ENCODE measurements at places on chromosomes 2 and 18.

GRCh38 chr2:36773947-36774346, 77.4 kb downstream of the VIT start:
- no peak for DNase-seq

GRCh38 chr2:161842736-161843433, 218.7 kb downstream of the SLC4A10 start:
- no peak for DNase-seq

DNA sequence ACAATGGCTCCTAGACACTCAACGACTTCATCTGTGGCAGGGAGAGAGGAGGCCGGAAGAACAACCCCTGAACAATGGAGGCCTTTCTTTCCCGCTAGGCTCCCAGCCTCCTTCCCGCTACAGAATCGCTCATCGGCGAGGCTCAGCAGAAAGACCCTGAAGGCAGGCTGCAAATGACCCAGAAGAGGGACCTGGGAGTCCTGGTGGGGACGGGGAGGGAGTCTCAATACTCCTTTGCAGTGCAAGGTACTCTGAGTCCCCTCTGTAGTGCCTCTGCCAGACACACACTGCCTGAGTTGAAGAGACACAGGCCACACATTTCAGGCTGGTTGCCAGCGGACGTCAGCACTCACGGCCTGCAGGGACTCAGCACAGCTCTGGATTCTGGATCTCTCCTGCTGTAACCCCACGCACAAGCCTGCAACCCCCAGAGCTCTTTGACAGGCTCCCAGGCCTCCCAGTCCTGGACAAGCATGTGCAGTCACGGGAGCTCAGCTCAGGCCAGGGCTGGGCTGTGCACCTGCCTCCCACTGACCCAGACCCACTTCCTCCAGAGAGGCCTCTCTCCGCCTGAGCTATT, 6.1 kb downstream of the GPR17 start:
- no peak for DNase-seq

DNA sequence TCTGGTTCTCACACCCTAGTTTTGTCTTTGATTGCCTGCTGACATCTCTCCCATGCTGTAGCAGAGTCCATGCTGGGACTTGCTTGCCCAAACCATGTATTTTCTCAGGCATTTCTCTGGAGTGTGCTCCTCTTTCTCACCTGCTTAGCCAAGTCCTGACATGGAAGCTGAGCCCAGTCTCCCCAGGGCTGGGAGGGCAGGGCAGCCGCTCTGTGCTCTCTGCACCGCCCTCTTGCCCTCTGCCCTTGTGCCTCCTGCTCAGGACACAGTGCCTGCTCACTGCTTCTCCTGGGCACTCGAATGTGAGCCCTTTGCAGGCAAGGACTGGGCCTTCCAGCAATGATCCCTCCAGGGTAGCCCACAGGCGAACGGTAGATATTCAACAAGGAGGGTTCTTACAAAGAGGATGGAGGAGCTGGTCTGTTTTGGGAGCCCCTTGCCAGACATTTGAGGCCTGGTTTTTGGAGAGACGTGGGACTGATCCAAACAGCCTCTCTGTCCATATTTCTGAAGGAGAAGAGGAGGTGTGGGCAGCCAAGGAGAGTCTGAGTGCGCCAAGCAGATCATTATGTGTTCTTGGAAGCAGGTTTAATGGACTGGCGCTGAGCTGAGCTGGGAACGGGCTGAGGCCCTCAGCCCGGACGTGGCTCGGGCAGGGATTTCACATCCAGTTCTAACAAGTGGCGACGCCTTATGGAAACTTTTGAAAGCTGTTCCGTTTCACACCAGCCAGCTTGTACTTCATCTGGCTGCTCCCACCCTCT, 4.0 kb downstream of the SLC14A2 start:
- no peak for DNase-seq

DNA sequence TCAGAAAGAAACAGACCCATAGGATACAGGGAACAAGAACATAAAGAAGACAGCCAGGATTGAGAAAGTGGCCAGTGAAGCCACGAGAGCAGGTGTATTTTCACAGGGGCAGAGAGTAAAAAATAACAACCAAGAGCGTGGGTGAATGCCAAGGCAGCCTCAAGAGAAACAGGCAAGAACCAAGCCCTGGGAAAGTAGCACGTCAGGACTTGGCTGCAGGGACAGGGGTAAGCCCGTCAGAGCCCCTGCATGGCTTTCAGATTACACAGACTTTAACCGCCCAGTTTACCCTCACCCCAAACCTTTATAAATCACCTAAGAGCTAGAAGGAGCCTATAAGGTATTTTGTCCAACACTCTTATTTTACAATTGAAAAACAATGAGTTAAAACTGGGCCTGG, 43.7 kb downstream of the ARL4C start:
- DNase-seq: no peak

- DNase-seq: no peak
Measured at GRCh38 chr18:70578480-70578879, 289.6 kb downstream of the SOCS6 start.

DNA sequence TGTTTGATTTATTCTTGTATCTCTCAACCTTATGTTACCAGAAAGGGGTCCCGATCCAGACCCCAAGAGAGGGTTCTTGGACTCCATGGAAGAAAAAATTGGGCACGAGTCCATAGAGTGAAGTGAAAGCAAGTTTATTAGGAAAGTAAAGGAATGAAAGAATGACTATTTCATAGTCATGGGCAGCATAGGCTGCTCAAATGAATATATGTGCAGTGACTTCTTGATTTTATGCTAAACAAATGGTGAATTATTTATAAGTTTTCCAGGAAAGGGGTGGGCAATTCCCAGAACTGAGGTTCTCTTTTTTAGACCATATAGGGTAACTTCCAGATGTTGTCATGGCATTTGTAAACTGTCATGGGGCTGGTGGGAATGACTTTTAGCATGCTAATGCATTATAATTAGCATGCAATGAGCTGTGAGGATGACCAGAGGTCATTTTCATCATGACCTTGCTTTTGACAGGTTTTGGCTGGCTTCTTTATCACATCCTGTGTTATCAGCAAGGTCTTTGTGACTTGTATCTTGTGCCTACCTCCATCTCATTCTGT, 832.4 kb upstream of the CDH2 start:
- no peak for DNase-seq

DNA sequence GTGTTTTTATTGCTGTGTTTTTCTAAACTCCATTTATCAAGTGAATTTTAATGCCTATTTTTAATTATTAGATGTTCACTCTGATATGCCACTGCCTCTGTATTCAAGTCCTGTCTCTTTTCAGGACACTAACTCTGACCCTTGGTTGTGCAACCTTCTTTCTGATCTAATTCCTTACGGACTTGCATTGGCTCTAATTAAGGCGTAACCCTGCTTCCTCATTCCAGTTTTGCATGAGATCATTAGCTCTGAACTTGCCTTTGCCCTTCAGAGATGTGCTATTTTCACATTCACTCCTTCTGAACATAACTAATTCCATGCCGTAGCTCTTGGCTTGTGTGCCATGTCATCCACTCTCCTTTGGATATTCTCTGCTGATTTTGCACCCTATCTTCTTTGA, 162.5 kb upstream of the TMEFF2 start:
- DNase-seq: no peak

- peak; percentile 61 for DNase-seq
Measured at GRCh38 chr18:47756364-47757016, 174.0 kb downstream of the SMAD2 start.

DNA sequence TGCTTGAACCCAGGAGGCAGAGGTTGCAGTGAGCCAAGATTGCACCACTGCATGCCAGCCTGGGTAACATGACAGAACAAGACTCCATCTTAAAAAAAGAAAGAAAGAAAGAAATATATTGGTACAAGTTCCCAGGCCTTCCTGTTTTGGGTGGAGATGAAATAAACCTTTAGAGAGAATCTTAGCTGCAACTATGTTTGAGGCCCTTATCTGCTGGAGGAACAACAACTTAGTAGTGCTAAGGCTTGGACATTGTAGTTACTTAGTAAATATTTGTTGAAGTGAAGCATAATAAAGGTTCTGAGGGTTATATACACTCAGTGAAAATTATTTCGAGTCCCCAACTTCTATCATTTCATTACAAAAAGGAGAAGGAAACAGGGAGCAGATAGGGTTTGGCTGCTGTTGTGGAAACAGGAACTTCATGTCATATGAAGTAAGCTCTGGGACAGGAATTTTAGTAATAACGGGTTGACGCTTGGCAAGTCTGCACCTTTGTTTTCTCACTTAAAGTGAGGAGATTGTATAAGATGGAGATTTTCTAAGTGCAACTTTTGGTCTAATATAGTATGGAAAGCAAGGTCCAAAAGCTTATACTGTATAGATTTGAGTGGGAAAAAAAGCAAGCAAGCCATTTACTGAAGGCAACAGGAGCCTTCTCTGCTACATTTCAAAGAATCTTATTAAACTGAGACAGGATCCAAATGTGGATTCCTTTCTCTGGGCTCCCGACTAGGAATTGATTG, 40.0 kb upstream of the AGPS start:
- no peak for DNase-seq

- DNase-seq: no peak
Measured at GRCh38 chr2:88180605-88181240, 10.6 kb downstream of the THNSL2 start.

DNA sequence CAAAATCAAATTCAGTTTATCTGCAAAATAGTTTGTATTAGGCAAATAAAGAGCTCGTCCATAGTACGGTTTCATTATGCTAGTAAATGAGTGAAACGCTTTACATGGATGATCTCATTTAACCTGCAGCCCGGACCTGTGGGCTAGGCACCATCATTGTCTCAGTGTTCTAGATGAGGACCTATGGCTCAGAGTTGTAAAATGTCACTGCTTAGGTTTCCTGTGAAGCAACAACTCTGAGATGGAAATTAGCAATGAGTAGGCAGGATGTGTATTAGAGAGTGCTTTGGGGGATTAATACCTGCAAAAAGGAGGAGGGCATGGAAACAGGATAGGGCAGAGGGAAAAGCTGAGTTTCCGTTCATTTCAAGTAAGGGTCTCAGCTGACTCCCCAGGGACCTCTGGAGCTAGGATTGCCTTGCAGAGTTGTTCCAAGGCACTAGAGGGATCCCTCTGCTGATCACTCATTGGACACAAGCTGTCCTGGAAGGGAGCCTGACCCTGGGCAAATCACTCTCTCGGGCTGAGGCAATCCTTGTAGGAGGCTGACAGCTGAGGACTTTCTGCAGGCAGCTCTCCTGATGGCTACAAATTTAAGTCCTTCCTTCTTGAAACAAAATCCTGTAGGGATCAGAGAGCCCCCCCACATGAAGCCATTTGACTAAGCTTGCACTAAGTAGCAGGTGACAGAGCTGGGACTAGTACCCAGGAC, 58.8 kb upstream of the SIX2 start:
- no peak for DNase-seq

- no peak for DNase-seq
Measured at GRCh38 chr2:174772472-174772801, 8.2 kb upstream of the CHRNA1 start.

- DNase-seq: no peak
Measured at GRCh38 chr2:28412625-28413151, 20.0 kb downstream of the FOSL2 start.

- DNase-seq: peak; percentile 32
Measured at GRCh38 chr2:134669731-134670669, 48.8 kb downstream of the TMEM163 start.

- DNase-seq: peak; percentile 21
Measured at GRCh38 chr18:12844391-12844790, 39.6 kb downstream of the PTPN2 start.

DNA sequence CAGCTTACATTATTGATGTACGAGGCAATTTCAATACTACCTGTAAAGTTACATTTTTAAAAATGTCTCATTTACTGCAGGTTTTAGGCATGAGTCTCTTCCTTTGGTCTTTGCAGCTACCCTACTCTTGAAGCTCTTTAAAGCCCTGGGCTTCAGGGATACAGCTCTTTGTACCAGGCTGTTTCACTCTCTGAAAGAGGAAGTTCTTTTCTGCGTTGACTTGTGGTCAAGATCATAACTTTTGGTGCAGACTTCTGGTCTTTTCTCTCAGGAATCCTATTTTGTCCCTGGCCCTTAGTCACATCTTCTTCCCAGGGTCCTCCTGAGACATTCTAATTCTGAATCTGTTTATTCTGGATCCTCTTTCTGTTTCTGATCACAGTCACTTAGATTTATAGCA, 16.6 kb upstream of the HRH4 start:
- no peak for DNase-seq

DNA sequence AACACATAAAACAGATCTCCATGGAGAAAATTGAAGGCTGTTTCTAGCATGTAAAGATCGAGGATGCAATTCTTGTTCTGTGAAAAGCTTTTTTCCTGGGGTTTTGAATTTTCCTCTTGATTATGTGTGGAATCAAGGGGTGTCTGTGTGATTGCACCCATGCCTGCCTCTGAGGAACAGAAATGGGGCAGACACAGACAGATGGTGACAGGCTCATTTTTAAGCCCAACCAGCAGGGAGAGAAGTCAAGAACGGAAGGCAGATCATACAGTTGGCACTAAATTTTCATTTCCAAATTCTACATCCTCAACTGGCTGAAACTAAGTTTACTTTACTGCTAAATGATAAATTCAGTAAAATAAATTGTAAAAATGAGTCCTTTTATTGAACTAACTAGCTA, 1037.7 kb upstream of the KLHL29 start:
- no peak for DNase-seq

DNA sequence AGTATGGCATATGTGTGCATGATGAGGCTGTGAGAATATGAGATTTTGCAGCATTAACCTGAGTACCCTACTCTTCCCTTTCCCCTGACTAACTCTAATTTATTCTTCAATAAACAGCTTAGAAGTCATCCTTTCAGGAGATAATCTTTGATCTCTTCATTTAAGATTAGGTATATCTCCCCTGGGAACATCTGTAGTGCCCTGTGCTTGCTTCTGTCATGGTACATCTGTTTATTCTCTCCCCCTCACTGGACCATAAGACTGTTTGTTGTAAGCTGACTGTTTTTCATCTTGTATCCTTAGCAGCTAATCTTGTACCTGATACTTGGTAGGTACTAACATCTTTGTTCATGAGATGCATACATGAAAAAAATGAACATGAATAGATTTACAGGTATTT, 83.1 kb downstream of the MBD5 start:
- no peak for DNase-seq

GRCh38 chr2:233775414-233775813, 2.7 kb upstream of the MROH2A start:
- DNase-seq: no peak

DNA sequence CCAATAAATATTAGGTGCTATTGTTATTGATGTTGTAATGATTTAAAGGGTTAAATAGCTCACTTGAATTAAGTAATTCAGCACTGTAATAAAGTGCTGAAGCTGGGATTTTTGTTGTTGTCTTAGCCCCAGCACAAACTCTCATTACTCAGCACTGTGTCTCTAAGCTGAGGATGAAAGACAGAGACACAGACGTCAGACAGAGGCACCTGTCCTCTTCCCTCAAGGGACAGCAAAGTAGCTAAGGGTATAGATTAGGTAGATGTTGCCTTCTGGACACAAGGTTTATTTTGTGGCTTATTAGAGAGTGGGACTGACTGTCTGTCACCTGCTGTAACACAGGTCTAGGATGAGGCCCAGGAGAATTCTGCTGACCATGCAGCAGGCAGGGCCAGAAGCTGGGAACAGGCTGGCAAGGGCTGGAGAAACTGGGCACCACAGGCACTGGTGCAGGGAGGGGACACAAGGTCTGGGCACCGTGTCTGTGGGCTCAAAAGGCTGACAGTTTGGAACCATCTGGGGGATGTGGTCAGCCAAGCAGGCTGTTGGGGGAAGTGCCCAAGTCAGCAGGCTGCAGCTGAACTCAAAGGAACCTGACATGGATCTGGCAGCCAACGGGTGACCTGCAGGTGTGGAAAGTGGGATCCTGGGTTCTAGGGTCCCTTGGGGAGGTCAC, 20.0 kb upstream of the PTPN4 start:
- DNase-seq: no peak

GRCh38 chr18:23380001-23380550, 73.0 kb upstream of the RIOK3 start:
- DNase-seq: no peak
